ENCODE measurements at places on chromosomes 5 and 9.

DNA sequence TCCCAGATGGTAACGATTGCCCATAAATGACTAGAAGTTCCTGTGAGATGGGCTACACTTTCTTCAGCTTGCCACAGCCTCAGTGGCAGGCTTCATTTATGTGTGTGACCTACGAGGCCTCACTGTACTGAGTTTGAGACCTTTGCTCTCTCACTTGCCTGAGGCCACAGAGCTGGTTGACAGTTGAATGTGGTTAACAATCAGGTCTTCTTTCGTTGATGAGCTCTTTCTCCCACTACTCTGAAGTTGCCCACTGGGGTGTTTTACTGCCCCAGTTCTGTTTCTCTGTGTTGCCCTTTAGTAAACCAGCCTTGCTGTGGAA lies 70.5 kb downstream of the CYFIP2 start:
- DNase-seq, result no peak

DNA sequence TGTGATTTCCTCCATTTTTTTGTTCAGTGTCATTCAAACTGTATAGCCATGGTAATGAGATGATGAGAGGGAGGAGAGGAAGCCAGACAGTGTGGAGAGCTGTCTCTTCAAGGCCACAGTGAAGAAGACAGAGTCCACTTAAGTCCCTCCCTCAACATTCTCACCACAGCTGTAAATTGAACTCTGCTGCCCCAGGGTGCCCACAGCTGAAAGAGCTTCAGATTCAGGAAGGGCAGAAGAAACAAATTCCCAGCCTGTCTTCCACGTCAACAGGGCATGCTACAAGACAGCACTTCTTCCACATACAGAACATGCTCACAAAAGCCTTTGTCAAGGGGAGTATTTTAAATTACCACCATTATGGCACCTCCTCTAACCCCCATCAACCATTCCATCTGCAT lies 100.4 kb downstream of the KLHL3 start:
- no peak for DNase-seq

GRCh38 chr9:30796764-30797163 lies 1587.7 kb upstream of the ACO1 start:
- DNase-seq, result no peak

- DNase-seq, result no peak
Measured at GRCh38 chr5:64569858-64570257, 64.0 kb downstream of the RGS7BP start.

- no peak for DNase-seq
Measured at GRCh38 chr5:7961540-7961939, 92.6 kb downstream of the MTRR start.

GRCh38 chr9:77843871-77844155 lies 187.8 kb downstream of the GNAQ start:
- no peak for DNase-seq

- no peak for DNase-seq
Measured at GRCh38 chr5:91382530-91383026, 539 bp downstream of the ARRDC3 start.

DNA sequence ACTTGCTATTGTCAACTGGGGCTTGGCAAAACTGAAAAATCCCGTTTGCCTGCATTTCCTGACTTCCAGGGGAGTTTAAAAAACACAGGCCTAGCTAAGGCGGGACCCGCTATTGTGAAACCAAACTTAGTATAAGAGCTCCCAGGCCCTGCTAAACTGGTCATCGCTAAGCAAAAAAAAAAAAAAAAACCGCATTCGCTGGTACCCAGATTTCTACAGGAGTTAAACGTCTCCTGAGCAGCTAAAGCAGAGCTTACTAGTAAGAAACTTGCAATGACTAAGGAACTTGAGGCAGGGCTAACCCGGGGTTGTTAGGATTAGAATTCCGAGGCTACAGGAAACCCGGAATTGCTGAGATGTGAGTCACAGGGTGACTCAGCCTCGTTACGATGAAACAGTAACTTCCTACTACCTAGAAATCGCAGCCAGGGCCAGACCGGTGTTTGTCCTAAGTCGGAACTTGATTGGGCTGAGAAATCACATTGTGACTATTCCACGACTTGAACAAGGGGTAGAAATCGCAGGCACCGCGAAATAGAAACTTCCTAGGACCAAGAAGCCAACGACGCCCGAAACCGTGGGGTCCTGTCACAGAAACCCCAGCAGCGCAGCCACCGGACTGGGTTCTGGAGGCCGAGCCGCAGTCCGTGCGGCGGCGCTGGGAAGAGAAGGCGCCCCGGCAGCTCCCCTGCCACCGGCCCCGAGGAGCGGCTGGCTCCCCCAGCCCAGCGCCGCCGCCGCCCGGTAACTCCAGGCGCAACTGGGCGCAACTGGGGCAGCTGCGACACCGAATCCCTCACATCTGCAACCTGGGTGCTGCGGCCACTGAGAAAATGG lies 89.4 kb downstream of the ANXA2R start:
- DNase-seq, result peak; percentile 45

DNA sequence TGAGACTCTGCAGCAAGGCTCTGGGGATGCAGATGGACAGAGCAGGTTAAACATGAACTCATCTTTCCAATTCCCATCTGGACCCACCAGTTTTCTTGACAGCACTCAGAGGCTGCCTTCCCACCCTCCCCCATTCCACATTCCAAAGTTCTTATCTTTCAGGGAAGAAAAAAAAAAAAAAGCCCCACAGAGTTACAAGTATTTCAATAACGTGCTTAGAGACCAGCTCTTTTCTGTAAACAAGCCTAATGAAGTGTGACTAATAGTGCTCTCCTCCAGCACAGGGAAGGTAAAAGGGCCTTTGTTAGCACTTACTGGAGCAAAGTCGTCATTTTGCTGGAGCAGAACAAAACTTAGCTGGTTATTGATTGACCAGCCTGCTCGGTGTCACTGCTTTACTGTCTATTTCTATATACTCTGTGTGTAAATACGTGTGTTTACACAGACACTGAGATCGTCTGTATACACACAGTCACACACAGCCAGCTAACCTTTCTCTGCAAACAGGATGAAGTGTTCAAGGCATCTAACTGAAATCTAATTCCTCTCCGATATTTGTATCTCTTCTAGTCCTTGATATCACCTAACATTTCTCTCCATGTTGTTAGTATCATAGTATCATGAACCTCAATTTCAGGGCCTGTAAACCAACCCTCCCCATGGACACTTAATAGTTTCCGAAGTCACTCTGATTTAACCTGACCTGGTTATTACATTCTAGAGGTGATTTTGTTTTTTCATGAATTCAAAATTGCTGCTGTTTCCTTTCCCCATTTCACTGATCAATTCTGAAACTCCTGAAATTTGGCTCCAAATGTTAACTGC lies 84.9 kb downstream of the ZNF608 start:
- DNase-seq, result no peak

DNA sequence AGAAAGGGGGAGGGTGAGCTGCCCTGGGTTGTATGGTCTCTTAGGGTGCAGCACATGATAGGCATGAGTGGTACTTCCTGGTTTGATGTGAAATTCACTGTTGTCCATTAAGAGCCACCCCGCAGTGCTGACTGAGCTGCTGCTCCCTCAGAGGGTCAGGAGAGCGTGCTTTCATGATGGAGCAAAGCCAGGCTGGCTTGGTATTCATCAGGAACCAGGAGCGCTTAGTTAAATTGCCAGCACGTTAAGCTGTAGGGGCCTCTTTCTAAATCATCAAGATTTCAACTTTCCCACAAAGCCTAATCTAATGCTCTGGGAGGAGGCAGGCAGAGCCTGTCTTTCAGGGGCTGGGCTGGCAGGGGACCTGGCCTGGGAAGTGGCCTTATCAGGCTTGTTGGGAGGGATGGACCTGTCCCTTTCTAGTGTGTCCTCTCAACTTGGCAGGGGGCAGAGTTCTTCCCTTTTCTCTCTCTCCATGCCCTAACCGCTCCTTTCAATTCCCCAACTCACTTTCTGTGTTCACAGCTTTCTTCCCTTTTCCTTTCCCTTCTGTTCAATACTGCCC lies 7.9 kb downstream of the CYSTM1 start:
- DNase-seq, result no peak

DNA sequence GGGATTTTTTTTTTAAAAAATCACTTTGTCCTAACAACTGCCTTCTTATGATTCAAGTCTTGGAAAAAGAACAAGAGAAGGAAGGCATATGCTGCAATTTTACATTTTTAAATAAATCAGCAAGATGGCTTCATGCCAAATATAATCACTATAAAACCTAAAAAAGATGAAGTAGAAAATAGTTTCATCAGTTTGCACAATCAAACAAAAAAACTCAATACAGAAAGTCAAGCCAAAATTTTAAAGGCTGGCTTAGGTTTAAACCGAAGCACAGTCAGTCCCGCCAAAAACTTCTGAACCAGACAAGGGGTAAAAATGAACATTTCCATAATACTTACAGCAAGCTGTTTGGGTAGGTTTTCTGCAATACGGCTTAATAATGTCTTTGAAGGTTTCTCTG lies 57.3 kb downstream of the ZFR start:
- DNase-seq, result no peak

GRCh38 chr9:104895572-104895971 lies 32.4 kb downstream of the ABCA1 start:
- DNase-seq, result no peak

DNA sequence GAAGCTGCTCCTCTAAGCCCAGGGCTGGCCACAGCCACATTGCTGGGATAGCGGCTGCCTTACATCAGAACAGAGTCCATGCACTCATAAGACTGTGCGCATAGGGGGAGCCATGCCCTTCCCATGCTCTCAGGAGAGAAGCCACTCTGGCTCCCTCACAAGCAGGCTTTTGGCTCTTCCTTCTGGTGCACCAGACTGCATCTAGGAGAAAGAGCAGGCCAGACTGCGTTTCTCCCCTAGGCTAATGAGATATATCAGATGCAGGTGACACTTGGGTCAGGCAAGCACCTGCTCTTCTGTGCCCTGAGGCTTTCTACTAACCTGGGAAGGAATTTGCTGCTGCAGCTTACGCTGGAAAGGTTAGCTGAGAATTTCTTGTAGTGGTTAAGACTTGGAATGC lies 43.2 kb upstream of the BRINP1 start:
- DNase-seq, result no peak

GRCh38 chr9:137670391-137671195 lies 51.8 kb downstream of the EHMT1 start:
- no peak for DNase-seq

GRCh38 chr5:73673161-73673591 lies 47.2 kb downstream of the ARHGEF28 start:
- DNase-seq, result no peak

GRCh38 chr5:121086671-121087070 lies 622.6 kb downstream of the PRR16 start:
- DNase-seq, result no peak

DNA sequence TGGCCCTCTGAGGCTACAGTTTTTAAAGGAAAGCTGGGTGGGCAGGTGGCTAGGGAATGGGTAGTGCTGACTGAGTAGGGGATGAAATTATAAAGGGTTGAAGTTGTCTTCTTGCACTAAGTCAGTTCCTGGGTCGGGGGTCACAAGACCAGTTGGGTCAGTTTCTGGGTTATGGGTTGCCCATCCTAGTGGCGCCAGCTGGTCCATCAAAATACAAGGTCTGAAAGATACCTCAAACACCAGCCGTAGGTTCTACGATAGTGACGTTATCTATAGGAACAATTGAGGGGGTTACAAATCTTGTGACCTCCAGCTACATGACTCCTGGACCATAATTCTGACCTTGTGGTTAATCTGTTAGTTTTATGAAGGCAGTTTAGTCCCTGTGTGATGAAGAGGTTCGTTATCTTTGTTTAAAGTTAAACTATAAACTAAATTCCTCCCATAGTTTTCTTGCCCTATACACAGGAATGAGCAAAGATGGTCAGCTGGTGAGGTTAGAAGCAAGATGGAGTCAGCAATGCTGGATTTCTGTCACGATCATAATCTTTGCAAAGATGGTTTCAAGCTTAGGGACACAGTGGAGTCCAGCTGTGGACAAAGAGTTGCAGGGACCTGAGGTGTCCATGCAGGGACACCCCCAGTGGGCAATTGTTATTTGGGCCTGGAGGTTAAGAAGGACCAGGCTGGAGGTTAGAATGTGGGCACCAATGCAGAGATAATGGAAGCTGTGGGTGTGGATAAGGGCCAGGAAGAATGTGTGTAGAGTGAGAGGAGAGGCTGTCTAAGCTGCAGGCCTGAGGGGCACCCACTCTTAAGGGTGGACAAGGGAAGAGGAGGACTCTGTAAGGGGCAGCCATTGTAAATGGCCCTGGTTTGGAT lies 14.0 kb upstream of the CREBRF start:
- DNase-seq, result no peak

DNA sequence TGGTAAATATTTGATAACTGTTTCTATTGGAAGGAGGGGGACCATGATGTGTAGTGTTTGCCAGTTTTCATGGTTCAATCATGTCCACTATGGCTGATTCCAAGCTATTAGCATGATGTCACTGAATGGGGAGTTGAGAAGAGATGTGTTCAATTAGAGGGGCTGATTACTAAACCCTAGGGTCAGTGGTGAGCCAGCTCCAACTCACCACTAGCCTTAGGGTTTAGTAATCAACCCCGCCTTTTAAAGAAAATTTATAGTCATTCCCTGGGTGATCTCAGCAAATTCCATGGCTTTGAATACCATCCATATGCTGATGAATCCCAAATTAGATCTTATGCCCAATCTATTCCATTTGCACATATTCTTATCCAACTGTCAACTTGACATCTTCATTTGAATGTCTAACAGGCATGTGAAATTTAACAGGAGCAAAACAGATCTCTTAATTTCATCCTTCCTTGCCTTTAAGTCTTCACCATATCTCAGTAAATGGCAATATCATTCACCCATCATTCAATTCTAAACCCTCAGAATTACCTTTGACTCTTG lies 98.8 kb downstream of the GCNT1 start:
- no peak for DNase-seq

DNA sequence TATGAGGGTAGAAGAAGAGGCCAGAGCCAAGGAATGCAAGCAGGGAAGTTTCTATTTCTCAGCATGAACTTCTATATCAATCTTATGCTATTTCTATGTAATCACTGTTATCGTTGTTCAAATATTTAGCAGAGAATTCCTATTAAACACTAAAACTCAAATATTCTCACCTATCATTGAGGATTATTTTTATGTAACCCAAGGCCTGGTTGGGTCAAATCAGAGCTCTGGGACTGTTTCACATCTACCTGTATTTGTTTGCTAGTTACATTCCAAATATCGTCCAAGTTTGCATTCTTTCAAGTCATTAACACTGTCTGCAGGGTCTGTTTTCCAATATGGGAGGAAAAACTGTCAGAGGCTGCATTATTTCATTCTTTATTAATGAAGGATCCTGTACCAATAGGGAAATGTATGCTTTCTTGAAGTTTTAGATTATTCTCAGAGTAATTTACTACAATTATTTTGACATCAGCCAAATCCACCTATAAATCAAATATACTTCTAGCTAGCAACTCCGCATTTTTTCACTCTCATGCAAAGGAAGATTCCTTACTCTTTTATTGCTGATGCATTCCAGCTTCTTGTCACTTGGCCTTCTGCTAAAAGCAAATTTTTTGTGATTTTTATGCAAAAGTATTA lies 52.2 kb downstream of the LURAP1L start:
- DNase-seq, result no peak

- DNase-seq, result no peak
Measured at GRCh38 chr5:135490245-135491037, 38.3 kb upstream of the TIFAB start.

DNA sequence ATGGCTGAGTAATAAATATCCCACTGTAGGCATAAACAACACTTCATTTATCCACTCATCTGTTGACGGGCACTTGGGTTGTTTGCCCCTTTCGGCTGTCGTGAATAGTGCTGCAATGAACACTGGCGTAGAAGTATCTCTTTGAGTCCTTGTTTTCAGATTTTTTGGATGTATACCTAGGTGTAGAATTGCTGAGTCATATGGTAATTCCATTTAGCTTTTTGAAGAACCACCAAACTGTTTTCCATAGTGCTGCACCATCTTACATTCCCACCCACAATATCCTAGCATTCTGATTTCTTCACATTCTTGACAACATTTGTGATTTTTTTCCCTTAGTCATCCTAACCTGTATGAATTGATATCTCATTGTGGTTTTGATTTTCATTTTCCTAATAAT lies 109.0 kb downstream of the NXNL2 start:
- no peak for DNase-seq
